NCI-H1092 (cell line): ENCODE measurements at places on chromosomes 7 and 10.

DNA sequence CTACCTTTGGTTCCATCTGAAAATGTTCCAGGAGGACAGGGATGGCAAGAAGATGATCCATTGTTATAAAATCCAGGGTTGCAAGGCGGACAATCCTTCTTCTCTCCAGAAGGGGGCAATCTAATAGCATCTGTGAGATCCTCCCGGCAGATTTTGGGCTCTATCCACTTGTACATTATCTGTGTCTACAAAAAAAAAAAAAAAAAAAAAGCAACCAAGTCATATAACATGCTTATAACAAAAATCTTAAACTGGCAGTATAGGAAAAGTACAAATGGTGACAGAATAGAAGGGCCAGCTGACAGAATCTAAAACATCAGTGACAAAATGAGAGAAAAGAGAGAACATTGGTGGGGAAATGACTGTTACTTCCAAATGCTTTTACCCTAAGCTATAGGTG lies 132.7 kb downstream of the ELAPOR2 start:
- peak; percentile 52 for DNase-seq

- no peak for DNase-seq
Measured at GRCh38 chr7:43553999-43554398, 28.9 kb upstream of the STK17A start.

DNA sequence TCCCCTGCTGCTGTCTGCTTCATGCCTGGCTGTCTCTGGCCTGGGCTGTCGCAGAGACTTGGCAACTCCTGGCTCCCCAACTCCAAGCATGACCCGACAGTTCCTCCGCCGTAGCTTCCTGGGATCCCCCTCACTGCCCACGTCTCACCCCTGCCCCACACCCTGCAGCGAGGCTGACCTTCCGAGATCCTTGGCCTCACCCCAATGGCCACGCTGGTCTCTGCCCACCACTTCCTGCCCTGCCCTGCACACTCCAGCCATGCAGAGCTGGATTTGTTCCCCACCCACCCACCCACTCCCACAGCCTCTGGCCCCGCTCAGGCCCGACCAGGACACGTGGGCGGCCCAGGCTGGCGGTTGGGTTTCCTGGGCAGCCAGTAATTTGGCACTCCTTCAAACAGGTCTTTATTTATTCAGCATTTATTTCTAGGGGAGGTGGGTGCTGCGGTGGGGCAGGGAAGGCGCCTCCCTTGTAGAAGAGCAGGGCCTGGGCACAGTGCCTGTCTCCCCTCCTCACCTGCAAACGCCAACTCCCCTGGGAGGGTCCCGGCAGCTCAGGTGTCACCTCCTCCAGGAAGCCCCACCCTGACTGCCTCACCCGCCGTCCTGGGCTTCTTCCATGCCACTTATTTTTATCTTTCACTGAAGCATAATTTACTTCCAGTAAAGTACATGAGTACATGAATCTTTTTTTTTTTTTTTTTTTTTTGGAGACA lies 25.5 kb downstream of the GTF2IRD1 start:
- DNase-seq = peak; percentile 83

DNA sequence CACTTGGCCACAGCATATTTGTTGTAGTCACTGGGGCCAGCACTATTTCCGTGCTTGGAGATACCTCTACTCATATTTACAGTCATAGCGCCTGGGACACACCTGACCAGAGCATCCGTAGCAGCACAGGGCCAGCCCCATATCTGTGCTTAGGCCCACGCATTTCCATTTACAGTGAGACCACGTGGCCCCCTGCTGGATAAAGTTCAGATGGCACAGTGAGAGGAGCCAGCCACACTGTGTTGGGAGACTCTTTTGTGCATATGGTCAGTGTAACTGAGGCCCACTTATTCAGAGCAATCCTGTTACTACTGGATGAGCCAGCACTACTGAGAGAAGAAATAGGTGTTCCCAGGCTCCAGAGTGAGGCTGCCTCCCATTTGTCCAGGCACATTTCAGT lies 455.3 kb downstream of the REEP3 start:
- no peak for DNase-seq

- no peak for DNase-seq
Measured at GRCh38 chr7:128389085-128389617, 20.6 kb downstream of the IMPDH1 start.

GRCh38 chr7:74453322-74454011 lies at the start of gene GTF2IRD1:
Gene GTF2IRD1 (plus strand): TSS chr7:74453906. CDS start chr7:74508081, 54,175 bp downstream.
- peak; percentile 58 for DNase-seq

GRCh38 chr10:109029870-109030269 lies 893.4 kb downstream of the XPNPEP1 start:
- DNase-seq = no peak

- DNase-seq = no peak
Measured at GRCh38 chr7:47392241-47392759, 189.6 kb downstream of the TNS3 start.

GRCh38 chr10:89283936-89284475 lies 17.8 kb upstream of the IFIT2 start:
- peak; percentile 48 for DNase-seq

DNA sequence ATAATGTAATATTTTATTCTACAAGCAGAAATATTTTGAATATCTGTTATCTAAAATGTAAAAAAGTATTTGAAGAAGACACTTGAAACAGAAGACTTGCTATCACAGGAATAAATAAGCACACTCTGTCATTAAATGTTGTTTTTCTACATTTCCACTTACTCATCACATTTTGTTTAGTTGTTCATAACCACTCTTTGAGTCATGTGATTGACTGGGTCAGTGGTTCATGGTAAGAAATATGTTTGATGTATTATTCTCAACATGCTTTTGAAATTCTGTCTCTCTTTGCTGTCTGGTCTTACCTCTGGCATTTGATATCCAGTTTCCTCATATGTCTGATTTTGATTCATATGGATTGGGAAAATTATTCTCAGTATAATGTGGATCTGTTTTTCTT lies 171.8 kb downstream of the SUGCT start:
- no peak for DNase-seq

DNA sequence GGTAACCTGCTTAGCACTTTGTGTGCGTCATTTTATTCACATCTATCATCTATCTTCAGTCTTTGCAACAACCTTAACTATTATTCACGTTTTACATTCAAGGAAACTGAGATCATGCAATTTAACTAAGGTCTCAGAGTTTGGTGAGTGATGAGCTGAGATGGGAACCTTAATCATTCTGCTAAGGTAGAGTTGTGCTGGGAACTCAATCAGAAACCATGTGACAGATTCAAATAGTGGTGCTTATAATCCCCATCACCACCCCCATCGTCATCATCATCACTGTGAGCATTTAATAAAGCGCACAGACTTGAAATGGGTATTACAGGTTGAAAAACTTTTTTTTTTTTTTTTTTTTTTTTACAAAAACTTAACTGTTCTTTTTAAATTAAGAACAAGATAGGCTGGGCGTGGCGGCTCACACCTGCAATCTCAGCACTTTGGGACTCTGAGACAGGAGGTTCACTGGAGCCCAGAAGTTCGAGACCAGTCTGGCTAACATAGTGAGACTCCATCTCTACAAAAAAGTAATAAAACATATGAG lies 160.9 kb downstream of the PIP4K2A start:
- no peak for DNase-seq

GRCh38 chr7:22444181-22444971 lies 55.6 kb downstream of the STEAP1B start:
- DNase-seq = no peak

DNA sequence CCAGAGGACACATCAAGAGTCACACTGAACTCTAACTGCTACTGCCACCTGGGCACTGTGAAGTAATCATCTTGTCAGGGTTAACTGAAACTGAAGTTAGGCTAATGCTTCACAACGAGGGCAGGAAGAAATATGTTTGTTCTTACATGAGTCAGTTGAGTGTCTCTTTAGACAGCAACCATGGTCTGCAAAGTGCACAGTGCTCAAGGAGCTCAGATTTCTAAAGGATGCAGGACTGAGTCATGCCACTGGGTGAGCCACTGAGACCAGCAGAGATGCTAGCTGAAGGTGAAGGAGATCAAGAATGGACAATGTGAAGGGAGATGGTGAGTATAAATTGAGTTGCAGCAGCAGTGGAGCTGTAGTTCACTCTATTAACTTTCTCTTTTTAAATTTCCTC lies 76.0 kb upstream of the CTTNBP2 start:
- no peak for DNase-seq

DNA sequence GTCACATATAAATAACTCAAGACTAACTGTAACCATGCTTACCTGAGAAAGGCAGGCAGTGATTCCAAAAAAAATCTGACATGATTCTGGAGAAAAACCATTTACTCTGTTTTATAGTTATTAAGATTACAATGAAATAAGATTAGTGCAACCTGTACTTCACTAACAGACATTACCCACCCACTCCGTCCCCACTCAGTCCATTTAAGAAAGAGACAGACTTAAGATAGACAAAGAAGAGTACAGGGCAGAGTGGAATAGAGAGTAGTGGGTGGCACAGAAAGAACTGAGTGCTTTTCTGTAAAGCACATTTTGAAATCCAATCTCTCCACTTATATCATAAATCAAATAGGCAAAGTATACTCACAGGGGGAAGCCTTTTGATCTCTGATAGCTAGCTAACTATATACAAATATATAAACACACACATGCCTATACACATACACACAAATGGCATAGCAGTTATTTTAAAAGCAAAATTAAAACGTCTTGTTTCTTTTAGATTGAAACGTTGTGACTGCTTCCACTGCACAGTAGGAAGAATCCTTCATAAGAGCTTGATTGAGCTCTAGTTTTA lies 11.9 kb downstream of the PAXIP1 start:
- no peak for DNase-seq

GRCh38 chr10:129800796-129801340 lies 163.2 kb downstream of the EBF3 start:
- DNase-seq = no peak

GRCh38 chr7:113698556-113699220 lies 220.1 kb downstream of the PPP1R3A start:
- no peak for DNase-seq

- DNase-seq = no peak
Measured at GRCh38 chr7:93894966-93895640, 4.5 kb upstream of the TFPI2 start.

- DNase-seq = no peak
Measured at GRCh38 chr7:65554-65953, 126.8 kb upstream of the FAM20C start.

GRCh38 chr7:77923419-77923818 lies 124.8 kb downstream of the PHTF2 start:
- no peak for DNase-seq

GRCh38 chr7:155523168-155523675 lies 23.1 kb downstream of the CNPY1 start:
- DNase-seq = no peak

DNA sequence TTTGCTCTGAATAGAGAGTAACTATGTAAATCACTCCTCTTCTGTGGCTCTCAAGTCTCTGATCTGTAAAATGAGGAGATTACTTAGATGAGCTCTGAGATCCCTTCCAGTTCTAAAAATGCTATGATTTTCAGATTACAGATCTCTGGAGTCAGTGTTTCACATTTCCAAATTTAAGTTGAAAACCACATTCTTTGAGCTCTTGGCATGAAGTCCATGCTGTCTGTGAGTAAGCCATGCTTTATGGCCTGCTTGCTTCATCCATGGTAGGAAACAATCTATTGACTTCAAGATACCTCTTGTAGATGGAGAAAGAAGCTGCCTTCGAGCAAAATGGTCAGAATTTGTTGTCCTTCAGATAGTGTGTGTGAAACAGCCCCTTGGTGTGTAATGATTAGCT lies 64.9 kb downstream of the CELF2 start:
- DNase-seq = no peak

DNA sequence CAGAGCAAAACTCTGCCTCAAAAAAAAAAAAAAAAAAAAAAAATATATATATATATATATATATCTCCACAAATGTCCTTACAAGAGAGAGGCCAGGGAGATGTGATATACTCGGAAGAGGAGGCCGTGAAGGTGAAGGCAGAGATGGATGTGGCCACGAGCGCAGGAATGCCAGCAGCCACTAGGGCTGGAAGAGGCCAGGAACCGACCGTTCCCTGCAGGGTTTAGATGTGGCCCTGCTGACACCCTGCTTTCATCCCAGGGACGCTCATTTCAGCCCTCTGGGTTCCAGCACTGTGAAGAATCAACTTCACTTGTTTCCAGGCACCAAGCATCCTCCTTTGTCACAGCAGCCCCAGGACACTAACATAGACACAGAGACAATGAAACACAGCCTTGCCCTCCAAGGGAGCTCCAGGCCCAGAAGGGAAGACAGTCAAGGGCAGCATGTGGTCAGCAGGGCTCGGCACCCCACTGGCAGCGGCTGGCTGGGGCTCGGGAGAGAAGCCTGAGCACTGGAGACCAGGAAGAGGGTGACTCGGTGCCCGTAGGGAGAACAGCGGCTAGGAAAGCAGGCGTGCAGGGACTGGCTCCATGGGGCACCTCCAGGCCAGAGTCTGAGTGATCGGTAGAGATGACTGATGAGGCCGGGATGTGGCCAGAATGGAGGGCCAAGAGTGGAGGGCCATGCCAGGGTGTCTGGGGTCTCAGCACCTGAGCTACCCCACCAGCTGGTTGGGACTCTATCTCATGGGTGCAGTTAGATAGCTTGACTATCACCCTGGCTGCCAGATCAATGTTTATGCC lies 7.6 kb downstream of the WDR86 start:
- DNase-seq = no peak

DNA sequence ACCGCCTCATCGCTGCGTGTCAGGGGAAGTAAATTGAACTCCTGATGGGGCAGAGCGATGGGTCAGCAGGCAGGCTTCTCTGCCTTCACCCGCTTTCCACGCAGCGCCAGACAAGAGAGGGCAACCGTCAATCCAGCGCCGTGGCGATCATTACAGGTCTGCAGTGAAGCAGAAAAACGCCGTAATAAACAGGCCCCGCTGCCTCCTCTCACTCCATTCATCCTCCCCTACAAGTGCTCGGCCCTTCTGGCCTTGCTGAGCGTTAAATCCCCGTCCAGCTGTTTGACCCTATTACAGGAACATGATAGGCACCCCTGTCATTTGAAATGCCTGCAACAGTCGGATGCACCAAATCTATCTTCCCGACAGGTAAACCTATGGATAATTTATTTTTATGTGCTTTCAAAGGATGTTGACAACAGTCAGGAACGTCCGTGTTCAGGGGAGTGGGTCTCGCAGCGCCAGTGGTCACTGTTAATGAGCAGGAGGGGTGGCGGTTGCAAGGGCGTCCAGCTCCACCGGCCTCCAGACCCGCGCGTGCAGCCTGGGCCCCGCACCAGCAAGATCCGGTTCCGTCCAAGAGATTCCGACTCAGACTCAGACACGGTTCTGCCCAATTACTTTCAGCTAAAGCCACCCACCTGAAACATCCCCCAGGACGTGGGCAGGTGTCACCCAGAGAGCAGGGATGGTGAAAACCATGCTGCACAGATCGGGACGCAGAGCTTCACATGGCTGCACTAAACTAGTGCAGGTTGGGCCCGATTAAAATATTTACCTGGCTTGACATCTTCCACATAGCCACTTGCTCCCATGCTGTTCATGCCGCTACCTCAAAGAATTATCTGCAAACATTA lies 508.0 kb upstream of the MGMT start:
- DNase-seq = no peak

DNA sequence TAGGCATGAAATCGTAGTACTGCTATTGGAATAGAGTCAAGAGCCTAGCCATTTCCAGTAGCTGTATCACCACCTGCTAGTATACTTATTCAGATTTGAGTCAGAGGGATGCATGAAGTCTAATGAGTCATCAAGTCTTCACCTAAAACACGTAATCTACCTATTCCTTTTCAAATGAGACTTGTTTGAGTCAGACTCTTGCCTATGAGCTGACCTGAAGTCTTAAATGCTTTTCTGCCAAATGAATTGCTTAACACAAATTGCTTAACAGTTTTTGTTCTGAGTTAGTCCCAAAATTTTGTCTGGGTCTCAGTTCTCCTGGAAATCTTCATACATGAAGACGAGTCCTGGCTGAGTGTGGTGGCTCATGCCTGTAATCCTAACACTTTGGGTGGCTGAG lies 165.2 kb downstream of the GNAT3 start:
- no peak for DNase-seq
